CD4-positive, alpha-beta T cell treated with Interleukin-15 for 1 hour (primary cell): ENCODE measurements at places on chromosomes 16 and 17.

GRCh38 chr17:47875011-47875985 lies 20.7 kb upstream of the SP2 start:
- DNase-seq: no peak

GRCh38 chr16:9800186-9800738 lies 382.0 kb downstream of the GRIN2A start:
- no peak for DNase-seq

DNA sequence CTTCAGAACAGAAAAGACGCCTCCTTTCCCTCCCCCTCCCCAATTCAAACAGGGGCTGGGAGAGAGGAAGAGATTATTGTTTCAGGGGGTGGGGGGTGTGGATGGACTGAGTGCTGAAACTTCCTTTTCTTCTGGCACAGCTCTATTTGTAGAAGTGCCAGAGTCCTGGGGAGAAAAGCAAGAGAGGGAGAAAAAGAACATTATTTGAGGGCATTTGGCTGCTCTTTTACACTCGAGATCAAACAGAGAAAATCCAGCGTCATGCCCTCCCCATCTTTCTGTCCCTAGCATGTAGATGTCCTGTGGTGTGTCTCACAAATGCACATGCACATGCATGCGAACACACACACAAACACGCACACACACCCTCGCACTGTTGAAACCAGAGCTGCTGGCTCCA lies 13.0 kb downstream of the ARL4D start:
- DNase-seq: no peak

DNA sequence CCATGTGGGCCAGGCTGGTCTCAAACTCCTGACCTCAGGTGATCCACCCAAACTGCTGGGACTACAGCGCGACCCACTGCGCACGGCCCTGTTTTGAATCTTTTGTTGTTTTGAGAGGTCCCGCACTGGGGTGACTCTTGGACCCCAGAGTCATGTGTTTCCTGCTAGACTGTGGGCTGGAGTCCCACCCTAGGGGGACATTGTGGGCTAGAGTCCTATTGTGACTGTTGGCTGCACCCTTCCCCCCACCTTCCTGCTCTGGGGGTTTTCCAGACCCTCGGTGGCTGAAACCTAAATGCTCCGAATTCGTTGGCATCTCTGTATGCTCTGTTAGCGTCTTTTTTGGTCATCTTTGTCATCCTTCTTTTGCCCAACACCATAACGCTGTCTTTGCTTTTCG lies 16.0 kb downstream of the NUPR1 start:
- no peak for DNase-seq

DNA sequence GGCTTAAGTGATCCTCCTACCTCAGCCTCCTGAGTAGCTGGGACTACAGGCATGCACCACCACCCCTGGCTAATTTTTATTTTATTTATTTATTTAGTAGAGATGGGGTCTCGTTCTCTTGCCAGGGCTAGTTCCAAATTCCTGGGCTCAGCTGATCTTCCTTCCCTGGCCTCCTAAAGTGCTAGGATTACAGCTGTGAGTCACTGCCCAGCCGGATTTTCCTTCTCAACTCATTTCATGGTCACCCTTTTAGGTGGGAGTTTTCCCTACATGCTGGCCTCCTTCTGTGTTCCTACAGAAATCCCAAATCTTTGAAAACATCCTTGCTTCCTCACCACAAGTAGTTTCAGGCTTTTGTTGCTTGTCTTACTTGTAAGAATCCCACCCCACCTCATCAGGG lies 102.1 kb upstream of the SIAH1 start:
- no peak for DNase-seq

GRCh38 chr17:5033352-5034015 lies 1.7 kb downstream of the SLC52A1 start:
- no peak for DNase-seq

- no peak for DNase-seq
Measured at GRCh38 chr17:4795168-4795567, 796 bp upstream of the PSMB6 start.

- DNase-seq: no peak
Measured at GRCh38 chr16:55552621-55553020, 13.9 kb upstream of the CAPNS2 start.

GRCh38 chr16:64830653-64831052 lies 291.2 kb downstream of the CDH11 start:
- DNase-seq: no peak

- no peak for DNase-seq
Measured at GRCh38 chr16:46747777-46748651, at the start of gene MYLK3. TSS of gene MYLK3 (minus strand) at chr16:46748344. CDS start at chr16:46748193, 151 bp downstream.

GRCh38 chr17:74150428-74151025 lies 53.0 kb upstream of the RPL38 start:
- no peak for DNase-seq

- DNase-seq: no peak
Measured at GRCh38 chr17:8147805-8148404, 4.3 kb downstream of the PER1 start.

DNA sequence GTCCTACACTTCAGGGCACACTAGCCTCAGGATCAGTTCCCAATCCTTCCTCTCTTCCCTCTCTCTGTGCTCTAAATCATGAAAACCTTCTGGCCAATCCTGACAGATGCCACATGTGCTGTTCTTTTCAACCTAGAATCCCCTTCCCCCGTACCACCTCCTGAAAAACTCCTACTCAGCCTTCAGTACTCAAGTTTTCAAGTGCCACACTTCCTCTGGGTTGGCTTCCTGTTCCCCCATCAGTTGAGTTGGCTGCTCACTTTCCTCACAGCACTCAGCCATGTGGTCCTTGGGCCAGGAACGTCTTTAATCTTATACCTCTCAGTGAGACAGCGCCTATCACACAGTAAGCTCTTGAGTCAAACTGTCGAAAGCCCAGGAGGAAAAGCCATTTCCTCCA lies 3.3 kb downstream of the ASPHD1 start:
- no peak for DNase-seq

GRCh38 chr16:4317532-4318450 lies 1.9 kb downstream of the GLIS2 start:
- no peak for DNase-seq

DNA sequence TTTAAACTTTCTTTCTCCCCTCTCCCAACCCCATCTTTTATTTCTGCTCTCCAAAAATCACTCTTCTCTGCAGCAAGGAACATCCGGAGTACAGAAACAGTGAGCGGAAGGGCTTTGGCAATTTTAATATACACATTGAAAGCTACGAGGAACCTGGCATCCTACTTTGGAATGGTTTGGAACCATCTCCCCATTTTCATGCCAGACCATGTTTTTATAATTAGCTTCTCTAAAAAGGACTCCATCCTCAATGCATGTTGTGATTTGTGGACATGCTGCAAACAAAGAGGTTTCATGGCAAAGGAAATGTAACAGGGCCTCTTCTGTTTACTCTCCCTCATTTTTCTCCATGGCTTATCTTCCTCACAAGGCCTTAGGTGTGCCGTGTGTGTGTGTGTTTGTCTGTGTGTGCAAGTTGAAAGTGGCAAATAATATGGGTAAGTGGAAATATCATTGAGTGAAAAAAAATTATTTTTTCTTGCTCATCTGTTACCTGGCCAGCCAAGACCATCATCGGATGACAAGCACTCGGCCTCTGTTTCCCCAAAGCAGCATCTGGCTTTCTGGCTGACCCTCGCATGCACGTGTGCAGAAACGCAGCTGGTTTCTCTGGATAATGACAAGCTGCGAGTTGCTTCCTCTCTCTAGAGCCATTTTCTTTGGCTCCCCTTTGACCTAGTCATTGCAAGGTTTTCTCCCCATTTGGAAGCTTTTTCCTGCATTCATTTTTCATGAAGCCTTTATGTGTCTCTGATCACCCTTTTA lies 585.0 kb downstream of the TMEM114 start:
- DNase-seq: no peak

GRCh38 chr16:50814052-50814451 lies 72.2 kb downstream of the CYLD start:
- no peak for DNase-seq

GRCh38 chr17:4536742-4537411 lies 18.3 kb downstream of the MYBBP1A start:
- no peak for DNase-seq

- DNase-seq: no peak
Measured at GRCh38 chr16:12447556-12447955, 356.1 kb downstream of the CPPED1 start.

DNA sequence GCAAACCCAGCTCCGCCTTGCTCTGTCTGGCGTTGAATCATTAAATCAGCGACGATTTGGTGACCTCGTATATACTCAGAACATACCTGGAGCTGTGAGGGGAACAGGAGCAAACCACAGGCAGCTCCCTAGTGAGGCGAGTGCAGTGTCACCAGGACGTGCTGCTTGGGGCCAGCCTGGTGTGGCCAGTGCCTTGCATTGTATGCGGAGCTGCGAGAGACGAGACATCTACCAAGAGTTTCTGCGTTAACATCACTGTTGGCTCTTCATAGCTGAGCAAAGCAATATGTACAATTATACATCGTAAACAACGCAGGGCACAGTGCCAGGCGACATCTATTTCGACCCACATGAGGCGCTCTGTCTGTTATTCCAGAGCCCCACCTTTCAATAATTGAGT lies 27.9 kb downstream of the MINK1 start:
- DNase-seq: no peak

DNA sequence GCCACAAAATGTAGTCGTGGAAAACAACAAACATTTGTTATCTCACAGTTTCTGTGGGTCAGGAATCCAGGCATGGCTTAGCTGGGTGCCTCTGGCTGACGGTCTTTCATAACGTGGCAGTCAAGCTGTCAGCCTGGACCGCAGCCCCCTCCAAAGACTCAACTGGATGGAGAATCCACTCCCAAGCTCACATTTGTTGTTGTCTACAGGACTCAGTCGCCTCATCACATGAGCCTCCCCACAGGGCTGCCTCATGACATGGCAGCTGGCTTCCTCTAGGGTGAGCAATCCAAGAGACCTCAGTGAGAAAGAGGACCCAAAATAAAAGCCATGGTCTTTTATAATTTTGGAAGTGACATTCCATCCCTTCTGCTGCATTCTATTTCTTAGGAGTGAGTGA lies 34.7 kb upstream of the AKAP1 start:
- no peak for DNase-seq

DNA sequence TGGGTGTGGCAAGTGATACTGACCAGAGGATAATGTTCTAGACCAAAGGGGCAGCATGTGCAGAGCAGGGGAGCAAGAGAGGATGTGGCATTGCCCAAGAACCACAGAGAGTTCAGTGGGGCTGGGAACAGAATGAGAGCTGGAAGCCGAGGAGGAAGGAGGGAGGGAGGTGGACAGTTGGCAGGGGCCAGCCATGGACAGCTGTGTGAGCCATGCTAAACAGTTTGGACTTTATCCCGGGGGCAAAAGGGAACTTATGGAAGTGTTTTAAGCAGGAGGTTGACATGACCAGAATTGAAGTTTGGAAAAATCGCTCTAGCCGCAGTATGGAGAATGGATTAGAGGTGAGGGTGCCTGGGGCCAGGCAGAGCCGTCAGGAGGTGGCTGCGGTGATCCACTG lies 29.4 kb upstream of the TMEM132E start:
- no peak for DNase-seq

GRCh38 chr17:40980596-40980995 lies 3.5 kb downstream of the KRT40 start:
- no peak for DNase-seq

DNA sequence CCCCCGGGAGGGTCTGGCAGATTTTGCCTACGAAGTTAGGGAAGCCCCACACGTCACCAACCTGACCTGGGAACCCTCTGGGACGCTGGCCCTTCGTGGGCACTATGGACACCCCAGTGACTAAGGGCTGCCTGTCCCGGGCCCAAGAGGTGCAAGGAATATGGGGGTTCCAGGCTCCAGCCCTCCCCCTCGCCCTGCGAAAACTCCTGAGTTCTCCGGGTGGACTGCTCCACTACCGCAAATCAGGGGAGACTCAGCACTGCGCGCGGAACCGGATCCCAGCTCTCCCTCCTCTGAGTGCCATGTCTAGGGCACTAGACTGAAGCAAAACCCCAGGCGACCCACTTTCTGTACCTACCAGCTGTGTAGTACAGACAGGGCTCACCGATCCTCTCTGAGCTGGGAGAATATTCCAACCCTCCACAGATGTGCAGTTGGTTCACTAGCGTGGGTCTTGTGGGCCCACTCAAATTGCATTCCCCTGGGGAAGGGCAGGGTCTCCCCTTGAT lies at the start of gene ARL5C:
Gene ARL5C, minus strand, starts transcription at position 321 of the 509 bp plus-strand sequence. CDS start 401 bp downstream, outside the sequence.
- DNase-seq: no peak

DNA sequence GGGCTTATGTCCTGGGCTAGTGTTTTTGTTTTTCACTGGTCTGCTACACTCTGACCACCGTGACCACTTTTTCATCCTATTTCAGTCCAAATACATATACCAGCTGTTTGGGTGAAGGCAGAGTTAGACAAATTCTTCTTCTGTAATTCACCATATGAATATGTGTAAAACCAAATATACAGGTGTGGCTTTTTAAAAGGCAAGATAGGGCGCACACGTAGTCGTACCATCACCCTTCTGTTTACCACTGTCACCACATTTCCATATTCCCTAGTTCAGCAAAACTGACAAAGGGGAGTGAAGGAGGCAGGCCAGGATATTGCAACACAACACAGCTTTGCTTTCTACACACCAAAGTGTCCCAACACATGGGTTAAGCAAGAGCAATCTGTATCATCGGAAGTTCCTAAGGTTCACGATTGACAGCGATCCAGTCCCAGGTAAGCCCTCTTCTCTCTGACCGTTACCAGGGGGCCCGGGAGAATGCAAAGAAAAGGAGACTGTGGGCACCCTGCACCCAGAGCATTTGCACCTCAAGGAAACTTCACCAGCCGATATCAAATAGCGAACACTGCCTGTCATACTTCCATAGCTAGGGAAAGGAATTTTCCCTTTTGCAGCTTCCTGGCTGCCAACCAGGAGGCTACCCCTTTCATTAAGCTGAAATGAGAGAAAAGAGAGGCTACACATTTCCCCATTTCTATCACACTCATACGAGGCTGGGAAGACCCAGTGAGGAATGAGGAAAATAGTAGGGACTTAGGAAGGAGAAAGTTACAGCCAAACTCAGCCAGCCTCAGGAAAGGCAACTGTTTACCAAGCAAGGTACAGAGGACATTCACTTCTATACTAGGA lies 23.1 kb downstream of the CREBBP start:
- peak; percentile 54 for DNase-seq
